ENCODE measurements at places on chromosomes 1 and 21. TPM values are rescaled to one million over a fixed set of nuclear protein-coding genes. Genes with fewer than 3 reads are reported as not detected.

The UQCRHL gene
- total RNA-seq, result 0.54 TPM

The BATF3 gene
- 3.2 TPM for total RNA-seq

The NBPF4 gene
- total RNA-seq, result 0.27 TPM

The MNDA gene
- total RNA-seq, result 1.1 TPM

The S100A9 gene
- 88.9 TPM for total RNA-seq

The TAS1R3 gene
- 0.54 TPM for total RNA-seq

The ZBTB37 gene
- total RNA-seq, result 6.5 TPM

The BARHL2 gene
- not detected for total RNA-seq

The MAP3K21 gene
- total RNA-seq, result 3.0 TPM

The TMEM52 gene
- 0.27 TPM for total RNA-seq

- DNase-seq, result no peak
These were observed 57.4 kb downstream of the FOXD2 start for GRCh38 chr1:47495176-47495713.

DNA sequence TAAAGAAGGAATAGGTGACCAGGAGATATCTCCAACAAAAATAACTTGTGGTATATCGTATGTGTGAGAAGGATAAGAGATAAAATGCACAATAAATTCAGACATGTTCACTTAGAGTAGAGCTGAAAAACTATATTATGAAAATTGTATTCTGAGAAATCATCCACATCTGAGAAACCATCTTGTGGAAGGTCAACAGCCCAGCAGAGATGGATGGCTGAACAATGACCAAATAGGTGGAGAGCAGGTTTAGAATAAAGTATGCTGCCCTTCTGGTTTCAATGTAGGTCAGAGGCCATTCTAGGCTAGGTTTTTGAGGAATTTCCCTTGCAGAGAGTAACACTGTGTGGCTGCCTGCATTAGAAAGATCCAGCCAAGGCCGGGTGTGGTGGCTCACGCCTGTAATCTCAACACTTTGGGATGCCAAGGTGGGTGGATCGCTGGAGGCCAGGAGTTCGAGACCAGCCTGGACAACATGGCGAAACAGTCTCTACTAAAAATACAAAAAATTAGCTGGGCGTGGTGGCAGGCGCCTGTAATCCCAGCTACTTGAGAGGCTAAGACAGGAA is 8.8 kb upstream of the UAP1 start:
- DNase-seq, result no peak

GRCh38 chr1:21659924-21660326 is 9.2 kb downstream of the RAP1GAP start:
- no peak for DNase-seq

DNA sequence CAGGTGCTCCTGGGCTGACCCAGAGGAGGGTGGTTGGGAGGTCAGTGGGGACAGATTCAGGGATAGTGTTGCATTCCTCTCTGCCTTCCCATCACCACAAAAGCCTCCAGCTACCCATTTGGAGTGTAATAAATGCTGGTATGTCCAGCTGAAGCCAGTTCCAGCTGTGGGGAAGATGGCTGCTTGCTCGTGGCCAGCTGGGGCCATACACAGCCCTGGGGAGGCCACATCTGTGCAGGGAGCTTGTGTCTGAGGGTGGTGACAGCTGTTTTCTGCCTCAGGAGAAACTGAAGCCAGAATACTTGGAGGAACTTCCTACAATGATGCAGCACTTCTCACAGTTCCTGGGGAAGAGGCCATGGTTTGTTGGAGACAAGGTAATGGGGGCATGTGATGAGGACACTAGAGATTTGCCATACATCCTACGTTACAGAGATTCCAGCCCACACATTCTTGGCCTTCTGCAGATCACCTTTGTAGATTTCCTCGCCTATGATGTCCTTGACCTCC is 2.7 kb downstream of the GSTM4 start:
- no peak for DNase-seq

- DNase-seq, result no peak
These were observed 69.2 kb downstream of the TBX15 start for GRCh38 chr1:118918940-118919259.

DNA sequence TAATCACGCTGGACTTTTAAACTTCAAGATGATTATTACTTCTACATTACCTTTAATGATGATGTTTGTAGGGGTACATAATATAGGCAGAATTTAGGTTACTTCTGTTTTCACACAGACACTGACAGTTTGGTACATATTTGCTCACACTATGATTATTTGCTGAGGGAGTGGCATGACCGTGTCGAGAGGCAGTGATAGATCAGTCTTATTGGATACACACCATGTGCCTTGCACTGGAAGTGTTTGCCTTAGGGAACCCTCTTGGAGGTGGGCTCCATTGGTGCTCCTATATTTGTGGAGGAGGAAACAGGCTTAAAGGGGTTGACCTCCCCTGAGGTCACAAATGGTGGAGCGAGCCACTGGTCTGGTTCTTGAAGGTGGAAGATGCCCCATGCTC is 132.1 kb downstream of the PRDM2 start:
- DNase-seq, result no peak

DNA sequence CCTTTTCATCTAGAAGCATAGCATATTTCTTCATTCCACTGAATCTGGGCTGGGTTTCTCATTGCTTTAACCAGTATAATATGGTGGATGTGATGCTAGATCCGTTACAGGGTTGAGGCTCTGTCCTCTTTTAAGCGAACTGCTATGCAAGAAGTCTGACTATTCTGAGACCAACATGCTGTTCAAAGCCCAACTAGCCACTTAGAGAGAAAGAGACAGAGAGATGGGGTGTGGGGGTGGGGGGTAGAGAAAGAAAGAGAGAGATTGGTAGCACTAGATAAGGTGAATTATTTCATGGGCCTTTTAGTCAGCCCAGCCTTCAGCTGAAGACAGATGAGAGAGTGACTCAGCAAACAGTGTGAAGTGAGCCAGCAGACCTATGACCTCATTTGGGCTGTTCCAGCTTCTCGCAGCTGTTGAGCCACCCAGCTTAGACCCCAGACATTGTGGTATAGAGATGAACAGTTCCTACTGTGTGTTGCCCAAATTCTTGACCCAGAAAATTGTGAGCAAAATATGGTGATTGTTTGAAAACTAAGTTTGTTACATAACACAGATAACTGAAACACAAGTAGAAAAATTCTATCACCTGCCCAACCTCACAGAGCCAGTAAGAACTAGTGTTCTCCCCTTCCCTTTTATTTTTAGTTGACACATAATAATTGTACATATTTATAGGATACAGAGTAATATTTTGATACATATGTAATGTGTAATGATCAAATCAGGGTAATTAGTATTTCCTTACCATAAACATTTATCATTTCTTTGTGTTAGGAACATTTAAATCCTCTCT is 40.7 kb upstream of the PRKACB start:
- DNase-seq, result no peak

DNA sequence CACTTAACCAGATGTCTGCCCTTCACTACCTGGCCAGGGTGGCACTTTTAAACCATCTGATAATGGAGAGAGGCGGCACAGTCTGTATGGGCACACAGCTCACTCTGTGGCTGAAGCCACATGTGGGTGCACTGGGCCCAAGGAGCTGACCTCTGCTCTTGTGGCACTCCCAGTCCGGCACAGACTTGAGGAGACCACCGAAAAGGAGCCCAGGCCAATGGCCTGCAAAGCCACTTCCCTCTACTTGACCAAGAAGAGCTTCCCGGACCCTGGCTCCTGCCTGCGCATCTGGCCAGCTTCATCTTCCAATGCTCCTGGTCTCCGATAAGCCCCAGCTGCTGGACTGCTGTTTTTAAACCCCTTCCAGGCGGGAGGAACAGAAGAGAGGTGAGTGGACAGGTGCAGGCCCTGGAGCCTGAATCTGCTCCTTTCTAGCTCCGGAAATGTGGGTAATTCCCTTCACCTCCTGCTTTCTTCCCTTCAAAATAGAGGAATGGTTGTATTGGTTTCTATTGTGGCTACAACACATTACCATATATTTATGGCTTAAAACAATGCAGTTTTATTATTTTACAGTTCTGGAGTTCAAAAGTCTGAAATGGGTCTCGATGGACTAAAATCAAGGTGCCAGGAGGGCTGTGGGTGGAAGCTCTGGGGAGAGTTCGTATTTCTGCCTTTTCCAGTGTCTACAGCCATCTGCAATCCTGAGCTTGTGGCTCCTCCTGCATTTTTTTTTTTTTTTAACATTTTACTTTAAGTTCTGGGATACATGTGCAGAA is 11.6 kb downstream of the GNG4 start:
- no peak for DNase-seq

- DNase-seq, result peak; percentile 55
These were observed 1.5 kb downstream of the TRIM62 start for GRCh38 chr1:33180226-33180910.

- no peak for DNase-seq
These were observed 106.7 kb downstream of the CAMTA1 start for GRCh38 chr1:6891781-6892579.

DNA sequence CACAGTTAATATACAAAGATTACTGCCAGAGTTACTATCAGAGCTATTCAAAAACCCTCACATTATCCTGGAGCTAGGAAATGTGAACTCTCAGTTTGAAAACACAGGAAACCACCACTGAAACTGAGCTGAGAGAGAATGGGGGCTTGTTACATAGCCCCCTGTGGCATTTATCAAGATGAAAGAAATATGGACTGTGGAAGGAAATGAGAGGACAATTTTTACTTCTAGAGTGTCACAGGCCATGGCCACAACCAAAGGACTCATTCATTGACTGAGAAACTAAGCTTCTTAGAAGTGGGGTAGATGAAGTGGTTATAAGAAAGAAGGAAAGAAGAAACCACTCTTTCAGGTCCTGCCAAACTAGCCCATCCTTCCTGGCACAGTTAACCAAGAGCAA is 25.3 kb downstream of the DSTYK start:
- DNase-seq, result peak; percentile 23

DNA sequence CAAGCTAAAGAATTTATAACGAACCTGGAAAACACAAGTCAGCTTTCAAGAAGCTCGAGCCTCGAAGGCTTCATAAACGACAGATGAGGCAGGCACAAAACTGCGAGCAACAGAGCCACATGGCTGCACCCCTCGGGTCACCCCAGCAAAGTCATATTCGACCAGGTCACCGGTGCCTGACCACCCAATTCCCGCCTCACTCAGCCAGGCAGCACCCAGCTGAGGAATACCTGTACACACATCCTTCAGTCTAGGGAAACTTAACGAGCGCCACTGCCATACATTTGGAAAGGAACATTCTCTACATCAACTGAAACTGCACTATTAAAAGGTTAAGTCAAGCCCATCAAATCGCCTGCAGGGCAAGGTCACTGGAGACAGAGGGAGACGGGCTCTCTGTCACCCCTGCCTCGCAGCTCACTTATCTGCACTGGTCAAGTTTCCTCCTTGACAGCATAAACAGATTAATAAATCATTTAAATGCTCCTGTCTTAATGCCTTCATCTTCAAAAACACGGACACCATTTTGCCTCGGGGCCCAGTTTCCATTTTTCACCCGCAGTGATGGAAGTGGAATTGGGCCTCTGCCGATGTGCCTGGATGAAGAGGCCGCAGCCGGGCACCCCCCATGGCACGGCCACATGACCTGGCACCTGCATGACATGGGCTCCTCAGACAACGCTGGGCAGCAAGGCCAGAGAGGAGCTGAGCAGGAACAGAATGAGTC is 20.6 kb downstream of the NPHP4 start:
- DNase-seq, result no peak

- no peak for DNase-seq
These were observed 11.5 kb downstream of the SLC9A1 start for GRCh38 chr1:27143401-27143800.

DNA sequence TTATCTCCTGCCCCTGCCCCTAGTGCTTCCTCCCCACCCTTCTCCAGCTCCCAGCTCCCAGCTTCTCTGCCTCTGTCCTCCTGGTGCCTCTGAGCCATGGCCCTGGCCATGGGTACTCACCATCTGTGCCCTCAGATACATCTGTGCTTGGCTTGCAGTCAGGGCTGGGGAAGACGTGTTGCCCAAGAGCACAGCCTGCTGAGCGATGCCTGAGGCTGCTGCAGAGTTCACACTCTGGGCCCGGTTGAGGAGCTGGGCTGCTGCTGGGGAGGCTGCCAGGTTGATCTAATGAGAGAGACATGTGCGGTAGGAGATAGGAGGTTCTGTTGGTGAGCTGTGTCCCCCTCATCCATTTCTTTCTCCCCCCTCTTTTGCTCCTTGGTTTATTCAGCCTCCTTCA is 49.4 kb upstream of the A3GALT2 start:
- DNase-seq, result no peak

- DNase-seq, result no peak
These were observed 82.4 kb upstream of the COL11A1 start for GRCh38 chr1:103190766-103191165.

DNA sequence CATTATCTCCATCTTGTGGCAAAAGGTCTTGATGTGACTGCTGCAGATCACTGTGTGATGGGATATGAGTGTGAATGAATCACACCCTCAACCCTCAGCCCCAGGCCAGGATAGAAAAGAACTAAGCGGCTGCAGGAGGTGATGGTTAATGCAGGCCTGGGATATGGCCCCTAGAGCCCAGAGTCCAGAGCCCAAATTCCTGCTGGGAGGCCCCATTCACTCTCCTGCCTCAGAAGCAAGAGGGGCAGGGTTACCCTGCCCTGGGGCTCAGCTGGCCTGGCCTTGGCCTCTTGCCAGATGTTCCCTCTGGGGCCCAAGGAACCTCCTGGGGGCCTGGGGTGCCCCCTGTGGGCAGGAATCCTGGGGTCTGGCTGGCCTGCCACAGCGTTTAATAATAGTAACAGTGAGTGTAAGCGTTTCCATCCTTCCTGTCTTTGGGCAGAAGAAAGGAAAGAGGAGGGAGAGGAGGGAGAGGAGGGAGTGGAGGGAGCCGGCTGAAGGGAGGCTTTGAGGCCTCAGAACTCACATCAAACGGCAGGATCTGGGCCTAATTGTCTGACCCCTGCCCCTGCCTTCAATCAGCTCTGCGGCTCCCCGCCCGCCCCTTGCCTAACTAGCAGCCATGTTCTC is 26.2 kb downstream of the DMAP1 start:
- no peak for DNase-seq

DNA sequence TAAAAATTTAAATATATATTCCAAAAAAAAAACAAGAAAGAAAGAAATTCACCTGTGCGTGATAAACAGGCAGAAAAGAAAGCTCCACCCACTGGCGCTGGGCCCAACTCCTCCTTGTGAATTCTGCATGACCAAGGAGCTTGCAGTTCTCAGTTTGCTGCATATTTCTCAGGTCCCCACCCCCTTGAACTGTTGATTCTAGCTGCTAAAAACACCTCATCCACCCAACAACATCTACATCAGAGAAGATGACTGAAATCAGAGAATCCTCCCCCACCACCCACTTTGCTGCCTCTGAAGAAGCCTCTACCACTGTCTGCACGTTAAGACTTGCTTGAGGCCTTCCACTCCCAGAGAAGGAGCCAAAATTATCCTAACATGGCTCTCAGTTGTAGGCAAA is 104.8 kb downstream of the RGS2 start:
- DNase-seq, result no peak

DNA sequence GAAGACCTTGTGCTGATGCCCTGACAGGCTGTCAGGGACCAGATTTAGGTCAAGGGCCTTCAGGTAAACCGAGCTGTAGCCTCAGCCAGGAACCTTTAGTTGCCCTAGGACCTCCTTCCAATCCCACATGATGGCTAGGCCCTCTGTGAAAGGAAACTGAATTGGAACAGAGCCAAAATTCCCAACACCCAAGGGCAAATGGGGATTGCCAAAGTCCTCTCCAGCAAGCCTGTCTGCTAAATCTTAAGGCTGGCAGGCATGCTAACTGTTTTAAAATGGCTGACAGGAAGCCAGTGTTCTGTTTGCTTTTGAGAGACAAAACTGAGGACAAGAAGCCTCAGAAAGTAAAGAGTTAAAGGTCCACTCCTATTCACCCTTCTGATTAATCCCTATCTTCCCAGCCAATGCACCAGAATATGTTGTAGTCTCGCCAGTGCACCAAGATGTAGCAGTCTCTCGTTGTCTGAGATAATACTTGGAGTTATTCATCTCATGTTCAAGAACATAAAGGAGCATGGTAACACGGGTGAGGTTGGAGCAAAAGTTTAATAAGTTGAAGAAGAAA is 35.1 kb downstream of the MSTO1 start:
- DNase-seq, result no peak

All from hematopoietic multipotent progenitor cell (in vitro differentiated cells).